ENCODE measurements at places on chromosomes 3 and 15.

DNA sequence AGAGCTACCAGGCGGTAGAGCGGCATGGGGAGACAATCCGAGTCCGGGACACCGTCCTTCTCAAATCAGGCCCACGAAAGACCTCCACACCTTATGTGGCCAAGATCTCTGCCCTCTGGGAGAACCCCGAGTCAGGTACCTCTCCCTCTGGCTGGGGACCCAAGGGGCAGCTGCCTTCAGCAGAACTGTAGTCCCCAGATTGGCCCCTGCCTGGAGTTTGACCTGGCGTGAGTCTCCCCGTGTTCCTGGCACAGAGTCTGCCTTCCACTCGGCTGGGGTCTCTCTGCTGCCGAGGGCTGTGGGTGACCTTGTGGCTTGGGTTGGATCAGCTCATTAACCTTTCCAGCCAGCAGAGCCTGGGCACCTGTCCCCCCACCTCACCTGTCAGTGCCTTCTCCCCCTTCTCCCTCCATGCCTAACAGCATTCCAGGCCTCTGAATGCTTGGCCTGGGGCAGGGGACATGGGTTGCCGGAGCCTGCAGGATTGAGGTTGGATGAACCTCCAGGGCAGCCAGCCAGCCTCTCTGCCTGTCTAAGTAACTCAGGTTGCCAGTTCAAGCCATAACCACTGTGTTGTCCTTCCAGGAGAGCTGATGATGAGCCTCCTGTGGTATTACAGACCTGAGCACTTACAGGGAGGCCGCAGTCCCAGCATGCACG is 6.8 kb upstream of the CHST14 start:
- DNase-seq, result no peak

- DNase-seq, result no peak
These were observed 42.4 kb downstream of the TMEM40 start for GRCh38 chr3:12716605-12717151.

DNA sequence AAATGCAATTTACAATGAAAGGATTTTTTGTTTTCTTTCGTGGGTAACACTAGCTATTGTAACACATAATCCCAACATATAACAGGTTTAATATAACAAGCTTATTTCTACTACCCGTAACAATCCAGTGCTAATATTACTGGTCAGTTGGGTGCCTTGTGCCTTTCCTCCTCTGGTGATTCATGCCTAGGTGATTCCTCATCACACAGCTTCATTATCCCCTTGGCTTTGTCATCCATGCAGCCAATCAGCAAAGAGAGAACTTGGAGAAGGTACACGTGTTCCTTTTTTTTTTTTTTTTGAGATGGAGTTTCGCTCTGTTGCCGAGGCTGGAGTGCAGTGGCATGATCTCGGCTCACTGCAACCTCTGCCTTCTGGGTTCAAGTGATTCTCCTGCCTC is 30.7 kb downstream of the CHST14 start:
- no peak for DNase-seq

- DNase-seq, result no peak
These were observed 26.0 kb downstream of the SV2B start for GRCh38 chr15:91126080-91126479.

DNA sequence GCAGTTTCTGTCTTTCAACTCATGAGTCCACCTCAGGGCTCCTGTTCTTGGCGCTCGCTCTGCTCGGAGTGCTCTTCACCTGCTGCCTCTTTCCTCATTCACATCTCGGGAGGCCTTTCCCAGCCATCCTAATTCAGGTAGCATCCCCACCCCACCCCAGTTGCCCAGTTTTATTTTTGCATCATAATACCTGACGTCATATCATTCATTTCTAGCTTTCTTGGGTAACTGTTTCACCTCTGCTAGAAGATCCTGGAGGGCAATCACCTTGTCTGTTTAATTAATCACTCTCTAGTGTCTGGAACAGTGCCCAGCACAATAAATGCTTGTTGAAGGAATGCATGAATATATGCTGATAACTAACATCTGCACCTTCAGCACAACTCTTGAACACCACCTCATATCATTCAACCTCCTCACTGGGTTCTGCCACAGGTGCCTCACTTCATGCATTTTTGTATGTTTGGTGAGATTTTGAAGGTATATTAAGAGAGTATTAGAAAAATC is 7.6 kb downstream of the NUSAP1 start:
- DNase-seq, result no peak

- no peak for DNase-seq
These were observed 2.4 kb upstream of the PPP1R14D start for GRCh38 chr15:40830884-40831283.

GRCh38 chr15:38454696-38455090 is 766 bp downstream of the FAM98B start:
- DNase-seq, result no peak

GRCh38 chr15:30921781-30922479 is 18.2 kb downstream of the FAN1 start:
- no peak for DNase-seq

GRCh38 chr3:82610236-82610635 is 848.8 kb upstream of the GBE1 start:
- no peak for DNase-seq

GRCh38 chr15:72766025-72766424 is 17.5 kb downstream of the ADPGK start:
- no peak for DNase-seq

Data from suprapubic skin (tissue), 4 donors.